ENCODE measurements at places on chromosomes 4 and X.

DNA sequence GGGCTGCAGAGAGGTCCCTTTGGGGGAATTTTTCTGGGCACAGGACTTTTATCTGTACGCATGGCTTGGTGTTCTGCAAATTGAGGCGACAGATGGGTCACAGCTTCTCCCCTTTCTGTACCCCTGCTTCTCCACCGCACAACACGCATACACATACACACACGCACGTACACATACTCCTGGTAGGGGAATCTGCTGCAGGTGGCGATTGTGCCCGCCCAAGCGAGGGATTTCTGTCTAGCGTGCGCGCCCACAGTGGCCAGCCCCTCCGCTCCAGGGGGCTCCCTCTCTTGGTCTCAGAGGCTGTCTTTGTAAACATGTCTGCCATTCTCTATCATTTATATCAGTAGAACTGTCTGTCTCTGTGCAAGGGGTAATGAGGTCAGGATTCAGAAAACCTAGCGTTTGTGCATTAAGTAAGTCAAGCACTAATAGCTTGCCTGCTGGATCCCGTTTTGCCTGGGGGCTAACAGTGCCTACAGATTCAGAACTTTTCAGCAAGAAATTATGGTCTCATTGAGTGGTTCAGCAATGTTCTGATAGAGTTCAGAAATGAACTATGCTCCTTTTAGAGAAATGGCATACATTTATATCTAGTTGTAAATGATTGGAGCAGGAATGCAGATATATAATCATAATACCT, 2.2 kb downstream of the GRID2 start:
- DNase-seq = no peak

GRCh38 chrX:63920875-63921274, 135.9 kb upstream of the ARHGEF9 start:
- no peak for DNase-seq

DNA sequence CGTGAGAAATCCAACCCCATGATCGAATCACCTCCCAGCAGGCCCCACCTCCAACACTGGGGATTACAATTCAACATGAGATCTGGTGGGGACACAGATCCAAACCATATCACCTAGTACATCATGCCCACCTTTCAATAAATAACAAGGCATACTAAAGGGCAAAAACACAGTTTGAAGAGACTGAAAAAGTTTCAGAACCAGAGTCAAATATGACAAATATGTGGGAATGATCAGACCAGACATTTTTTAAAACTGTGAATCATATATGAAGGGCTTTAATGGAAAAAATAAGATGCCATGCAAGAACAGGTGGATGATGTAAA, 167.3 kb downstream of the CAMK2D start:
- DNase-seq = no peak

DNA sequence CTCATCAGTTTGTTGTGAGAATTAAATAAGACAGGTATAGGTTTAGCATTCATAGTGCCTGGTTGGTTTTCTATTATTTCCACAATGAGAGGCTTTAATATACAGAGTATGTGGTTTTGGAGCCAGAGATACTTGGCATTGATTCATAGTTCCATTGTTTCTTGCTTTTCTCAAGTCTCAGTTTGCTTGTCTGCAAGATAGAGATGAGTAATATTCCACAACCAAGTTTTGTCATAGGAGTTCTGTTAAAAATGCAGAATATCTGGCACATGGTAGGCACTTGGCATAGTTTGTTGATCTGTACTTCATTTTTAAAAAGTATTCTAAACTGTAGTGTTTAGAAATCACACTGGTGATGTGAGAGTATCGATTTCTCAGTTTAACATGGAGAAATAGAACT, 37.5 kb upstream of the EDA2R start:
- no peak for DNase-seq

All from NCI-H1417 treated with DMSO at 0.1 percent for 48 hours (cell line).